ENCODE measurements at places on chromosomes 16 and 17. TPM values are rescaled to one million over a fixed set of nuclear protein-coding genes. Genes with fewer than 3 reads are reported as not detected.

Gene RASD1
- 20.0 TPM for polyA plus RNA-seq

DNA sequence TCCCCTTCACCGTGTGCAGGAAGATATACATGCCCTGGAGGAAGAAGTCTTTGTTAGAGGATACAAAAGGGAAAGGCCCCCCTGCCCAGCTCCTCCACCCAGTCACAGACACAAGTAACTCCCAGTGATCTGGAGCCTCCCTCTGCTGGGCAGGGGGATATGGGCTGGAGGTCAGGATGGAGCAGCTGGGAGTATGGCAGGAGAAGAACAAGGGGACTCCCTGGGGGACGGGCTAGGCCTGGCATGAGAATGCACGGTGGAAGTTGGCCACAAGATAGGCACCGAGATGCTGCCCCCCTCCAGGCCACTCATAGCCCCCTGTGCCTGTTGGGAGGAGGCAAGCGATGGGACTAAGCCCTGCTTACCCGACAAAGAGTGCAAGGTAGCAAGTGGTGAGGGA lies 4.2 kb downstream of the ORMDL3 start:
- peaks cover 36% of the 10 kb centered on the region for H3K36me3 ChIP-seq
- no peaks in the 10 kb centered on the region for H3K27me3 ChIP-seq
- H3K4me1 ChIP-seq = peaks cover 74% of the 10 kb centered on the region
- DNase-seq = no peak
- no peak overlapping the region for H3K27ac ChIP-seq

DNA sequence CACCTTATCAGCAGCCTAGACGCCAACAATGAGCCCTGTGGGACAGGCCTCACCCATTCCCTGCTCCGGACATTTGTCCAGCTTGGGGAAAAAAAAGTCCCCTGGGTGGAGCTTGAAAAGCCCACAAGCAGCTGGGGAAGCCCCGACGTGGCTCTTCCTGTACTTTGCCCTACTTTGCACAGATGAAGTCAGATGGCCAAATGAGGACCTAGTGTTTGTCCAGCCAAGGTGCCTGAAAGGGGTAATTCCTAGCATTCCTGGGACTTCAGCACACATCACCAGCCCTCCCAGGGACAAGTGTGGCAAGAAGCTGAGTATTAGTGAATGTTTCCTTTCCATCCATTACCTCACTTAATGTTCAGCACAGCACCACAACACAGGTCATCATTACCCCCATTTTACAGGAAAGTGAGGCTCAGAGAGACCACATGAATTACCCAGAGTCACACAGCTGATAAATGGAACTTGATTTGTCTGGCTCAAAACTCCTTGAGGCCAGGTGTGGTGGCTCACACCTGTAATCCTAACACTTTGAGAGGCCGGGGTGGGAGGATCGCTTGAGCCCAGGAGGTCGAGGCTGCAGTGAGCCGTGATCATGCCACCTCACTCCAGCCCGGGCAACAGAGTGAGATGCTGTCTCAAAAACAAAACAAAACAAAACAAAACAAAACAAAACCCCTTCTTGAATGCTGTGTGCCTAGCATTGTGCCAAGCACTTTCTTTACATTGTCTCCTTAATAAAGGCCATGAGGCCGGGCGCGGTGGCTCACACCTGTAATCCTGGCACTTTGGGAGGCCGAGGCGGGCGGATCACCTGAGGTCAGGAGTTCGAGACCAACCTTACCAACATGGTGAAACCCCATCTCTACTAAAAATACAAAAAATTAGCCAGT lies 19.9 kb upstream of the PLLP start:
- peak; percentile 88 for DNase-seq
- H3K27ac ChIP-seq = peak overlapping the region; percentile 40
- H3K27me3 ChIP-seq = no peaks in the 10 kb centered on the region

DNA sequence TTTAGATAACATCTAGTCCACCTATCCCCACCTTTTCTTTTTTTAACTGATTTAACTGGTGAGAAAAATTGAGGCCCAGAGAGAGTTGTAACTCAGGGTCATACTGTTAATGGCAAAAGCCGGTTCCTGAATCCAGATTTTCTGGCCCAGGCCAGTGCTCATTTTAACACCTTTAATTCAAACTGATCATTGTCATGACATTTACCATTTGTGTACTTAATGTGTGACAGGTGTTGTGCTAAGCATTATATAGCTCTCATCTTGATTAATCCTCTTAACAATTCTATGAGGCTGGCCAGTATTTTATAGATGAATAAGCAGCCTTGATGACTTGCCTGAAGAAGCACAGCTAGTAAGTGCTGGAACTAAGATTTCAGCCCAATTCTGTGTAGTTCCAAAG lies 14.4 kb downstream of the RHOT1 start:
- H3K36me3 ChIP-seq = peaks cover 47% of the 10 kb centered on the region
- no peaks in the 10 kb centered on the region for H3K27me3 ChIP-seq
- DNase-seq = no peak
- peaks cover 12% of the 10 kb centered on the region for H3K4me1 ChIP-seq
- H3K4me3 ChIP-seq = no peak overlapping the region

Gene OTOP3
- polyA plus RNA-seq = 13.8 TPM

GRCh38 chr17:70787721-70788300 lies 618.5 kb downstream of the KCNJ2 start:
- H3K4me1 ChIP-seq = no peaks in the 10 kb centered on the region
- H3K27me3 ChIP-seq = no peaks in the 10 kb centered on the region
- no peak for DNase-seq
- H3K4me3 ChIP-seq = no peak overlapping the region

DNA sequence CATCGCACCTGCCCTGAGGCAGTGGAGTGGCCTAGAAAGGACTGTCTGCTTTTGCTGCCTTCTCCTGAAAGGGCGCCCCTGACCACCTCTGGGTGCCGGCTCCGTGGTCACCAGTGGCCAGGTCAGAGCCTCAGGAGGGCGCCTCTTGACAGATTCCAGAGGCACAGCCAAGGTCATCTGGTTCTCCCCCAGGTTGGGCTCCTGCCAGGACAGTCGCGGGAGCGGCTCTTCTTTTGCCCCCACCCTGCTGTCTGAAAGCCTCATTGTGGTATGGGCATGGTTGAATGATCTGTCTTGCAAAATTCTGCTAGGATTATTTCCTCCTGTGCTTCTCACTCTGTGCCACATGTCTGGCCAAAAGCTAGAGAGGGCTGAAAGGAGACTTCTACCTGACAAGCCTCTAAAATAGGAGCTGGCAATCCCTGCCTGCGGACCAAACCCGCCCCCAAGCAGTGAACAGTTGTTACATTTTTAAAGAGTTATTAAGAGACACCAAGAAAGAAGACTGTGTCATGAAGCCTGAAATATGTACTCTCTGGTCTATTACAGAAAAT lies 82.8 kb downstream of the SNX29 start:
- H3K27ac ChIP-seq = no peak overlapping the region
- H3K27me3 ChIP-seq = no peaks in the 10 kb centered on the region
- H3K36me3 ChIP-seq = peaks cover 1% of the 10 kb centered on the region
- H3K4me3 ChIP-seq = no peak overlapping the region

DNA sequence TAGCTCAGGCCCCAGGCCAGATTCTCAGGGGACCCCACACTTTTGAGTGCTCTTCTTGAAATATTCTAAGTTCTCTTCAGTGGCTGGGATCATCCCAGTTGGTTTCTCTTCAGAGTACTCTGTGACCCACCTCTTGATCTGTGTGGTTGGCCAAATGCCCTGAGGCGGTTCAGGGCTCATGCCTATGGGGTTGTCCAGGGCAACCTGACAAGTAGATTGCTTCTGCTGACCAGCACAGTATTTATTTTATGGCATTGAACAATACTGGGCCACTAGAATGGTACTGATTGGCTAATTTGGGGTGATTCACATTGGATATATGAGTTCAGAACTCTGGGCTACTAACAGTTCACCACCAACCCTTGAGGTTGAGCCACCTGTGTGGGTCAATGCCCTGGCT lies 7.4 kb upstream of the GOSR2 start:
- peaks cover 5% of the 10 kb centered on the region for H3K27me3 ChIP-seq
- H3K36me3 ChIP-seq = no peaks in the 10 kb centered on the region
- H3K4me1 ChIP-seq = no peaks in the 10 kb centered on the region
- H3K4me3 ChIP-seq = no peak overlapping the region
- H3K27ac ChIP-seq = no peak overlapping the region
- DNase-seq = no peak

DNA sequence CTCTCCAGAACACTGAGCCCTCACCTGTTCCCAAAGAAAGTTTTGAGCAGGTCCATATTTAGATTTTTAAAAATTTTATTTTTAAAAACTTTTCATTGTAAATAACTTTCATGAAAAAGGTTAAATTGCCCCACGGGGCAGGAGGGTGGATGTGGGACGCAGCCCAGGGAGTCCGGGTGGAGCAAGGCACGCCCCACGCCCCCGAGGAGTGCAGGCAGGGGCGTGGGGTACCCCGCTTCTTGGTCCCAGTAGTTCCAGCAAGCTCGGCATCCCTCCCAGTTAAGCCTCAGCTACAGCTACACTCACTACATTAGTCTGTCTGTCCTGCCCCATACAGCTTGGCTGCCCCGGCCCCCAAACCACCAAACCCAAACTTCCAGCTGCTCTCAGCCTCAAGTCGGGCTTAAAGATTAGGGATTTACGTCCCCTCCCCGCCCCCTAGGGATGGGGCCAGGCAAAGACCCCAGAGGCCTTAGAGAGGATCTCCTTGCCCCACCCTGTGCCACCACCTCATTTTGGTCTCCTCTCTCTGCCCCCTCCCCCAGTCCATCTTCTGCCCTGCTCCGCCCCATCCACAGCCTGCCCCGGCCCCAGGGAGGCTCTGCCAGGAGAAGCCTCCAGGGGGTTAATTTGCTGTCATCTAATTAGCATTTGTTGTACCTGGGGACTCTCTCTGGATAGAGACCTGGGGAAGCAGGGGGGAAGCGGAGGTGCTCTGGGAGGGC lies 4.6 kb downstream of the FOXJ1 start:
- H3K4me3 ChIP-seq = no peak overlapping the region
- no peak overlapping the region for H3K27ac ChIP-seq
- no peak for DNase-seq

Gene MEIOB
- polyA plus RNA-seq = 0.54 TPM

DNA sequence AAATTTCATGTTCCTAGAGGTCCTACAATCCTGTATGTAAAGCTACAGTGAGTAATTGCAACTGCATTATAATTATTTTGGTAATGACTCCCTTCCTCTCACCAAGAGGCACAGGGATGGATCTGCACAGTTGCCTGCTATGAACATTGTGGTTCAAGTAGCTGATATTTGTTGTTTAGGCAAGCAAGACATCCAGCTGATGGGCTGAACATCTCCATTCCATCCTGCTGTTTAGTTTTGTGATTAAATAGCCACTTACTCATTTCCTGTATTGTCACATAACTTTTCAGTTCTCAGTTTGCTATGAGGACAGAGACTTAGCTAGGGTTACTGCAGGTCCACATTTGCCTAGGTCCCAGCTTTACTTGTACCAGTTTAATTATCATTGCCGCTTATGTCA lies 181.2 kb upstream of the TBX2 start:
- H3K27me3 ChIP-seq = no peaks in the 10 kb centered on the region
- no peak for DNase-seq
- no peak overlapping the region for H3K27ac ChIP-seq
- no peak overlapping the region for H3K4me3 ChIP-seq
- no peaks in the 10 kb centered on the region for H3K36me3 ChIP-seq

- H3K27me3 ChIP-seq = peaks cover 19% of the 10 kb centered on the region
- DNase-seq = no peak
- peaks cover 51% of the 10 kb centered on the region for H3K4me1 ChIP-seq
- peak overlapping the region; percentile 10 for H3K27ac ChIP-seq
- H3K36me3 ChIP-seq = no peaks in the 10 kb centered on the region
These were observed 101.6 kb downstream of the RAB11FIP4 start for GRCh38 chr17:31492880-31493655.

All from large intestine (tissue), 12 donors.